ENCODE measurements at places on chromosomes 1 and 21. TPM values are rescaled to one million over a fixed set of nuclear protein-coding genes. Genes with fewer than 3 reads are reported as not detected.

The DAB1 gene
- not detected for polyA plus RNA-seq

The FABP3 gene
- polyA plus RNA-seq, result not detected

The CELA2A gene
- not detected for polyA plus RNA-seq

The AVPR1B gene
- not detected for polyA plus RNA-seq

- DNase-seq, result peak; percentile 29
Observed at GRCh38 chr1:84406346-84406861, 8.1 kb downstream of the DNASE2B start.

DNA sequence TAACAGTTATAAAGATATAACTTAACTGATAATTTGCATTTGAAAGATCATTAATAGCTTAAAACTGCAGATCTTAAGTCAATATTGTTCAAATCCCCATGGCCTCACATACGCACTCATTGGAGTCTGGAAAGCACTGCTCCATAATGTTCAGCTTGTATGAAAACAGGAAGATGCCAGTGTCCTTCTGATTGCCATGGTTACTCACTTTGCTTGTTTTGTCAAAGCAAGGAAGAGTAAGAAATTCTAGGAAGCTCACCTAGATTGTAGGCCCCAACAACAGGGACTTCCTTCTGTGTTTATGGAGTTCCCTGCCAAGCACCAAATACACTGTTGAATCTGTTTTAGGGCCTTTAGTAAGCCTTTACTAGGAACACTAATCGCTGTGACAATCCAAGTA is 10.9 kb downstream of the GAS5 start:
- DNase-seq, result no peak

DNA sequence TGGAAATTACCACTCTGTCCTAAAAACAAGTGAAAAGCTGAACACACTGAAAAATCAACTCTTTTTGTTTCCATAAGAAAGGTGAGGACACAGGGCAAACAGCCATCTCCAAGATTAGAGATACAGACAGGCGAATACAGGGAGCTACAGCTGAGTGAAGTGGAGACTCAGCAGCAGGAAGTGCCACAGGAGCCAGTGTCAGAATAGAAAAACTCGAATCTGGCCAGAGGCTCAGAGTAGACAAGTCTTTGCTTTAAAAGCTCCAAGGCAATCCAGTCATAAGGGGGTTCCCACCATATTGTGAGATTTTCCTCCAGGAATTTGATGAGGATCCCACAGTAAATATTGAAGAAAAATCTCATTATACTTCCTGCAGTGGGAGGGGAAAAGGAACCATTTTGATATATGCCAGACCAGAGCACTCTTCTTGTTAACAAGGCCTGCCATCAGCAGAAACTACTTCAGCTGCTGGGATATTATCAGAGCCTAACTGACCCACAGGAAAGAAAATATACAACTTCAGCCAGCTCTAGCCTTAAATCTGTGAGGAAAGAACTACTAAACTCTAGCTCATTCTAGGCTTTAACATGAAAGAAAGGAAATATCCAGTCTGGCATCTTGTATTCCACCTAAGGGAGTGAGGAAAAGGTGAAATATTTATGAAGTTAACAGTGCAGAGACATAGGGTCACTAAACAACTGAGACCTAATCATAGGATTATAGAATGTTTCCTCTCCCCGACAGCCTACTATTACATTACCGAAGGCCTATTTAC is 256.2 kb upstream of the OLFM3 start:
- DNase-seq, result no peak

- DNase-seq, result no peak
Observed at GRCh38 chr1:26627954-26628353, 67.9 kb upstream of the ARID1A start.

GRCh38 chr1:43781574-43781973 is 74.2 kb downstream of the ST3GAL3 start:
- DNase-seq, result no peak

DNA sequence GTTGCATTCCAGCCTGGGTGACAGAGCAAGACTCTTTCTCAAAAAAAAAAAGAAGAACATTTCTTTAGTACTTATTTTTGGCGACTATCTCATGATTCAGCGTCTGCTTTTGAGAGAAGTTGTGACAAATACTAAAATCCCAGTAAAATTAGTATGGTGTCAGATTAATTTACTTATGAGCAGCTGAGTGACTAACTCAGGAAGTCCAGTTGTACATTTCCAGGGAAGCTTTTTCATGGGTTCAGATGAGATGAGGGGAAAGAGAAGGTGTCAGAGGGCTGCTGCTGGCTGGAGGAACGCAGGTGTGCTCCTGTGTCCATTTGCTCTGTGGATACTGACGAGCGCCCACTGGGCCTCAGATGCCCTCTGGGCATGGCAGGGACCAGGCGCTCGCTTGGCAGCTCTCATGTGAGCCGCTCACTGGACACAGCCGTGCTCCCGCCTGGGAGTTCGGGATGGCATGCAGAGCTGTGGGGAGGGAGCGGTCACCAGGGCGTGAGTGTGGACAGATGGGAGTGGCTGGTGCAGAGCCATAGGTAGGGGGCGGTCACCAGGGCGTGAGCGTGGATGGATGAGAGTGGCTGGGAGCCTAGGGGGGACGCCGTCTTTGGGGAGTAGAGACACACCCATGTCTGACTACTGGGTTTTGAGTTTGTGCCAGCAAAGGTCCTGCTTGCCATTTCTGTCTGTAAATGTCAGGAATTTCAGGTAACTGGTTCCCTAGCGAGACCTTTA is 55.0 kb downstream of the ADARB1 start:
- DNase-seq, result no peak

DNA sequence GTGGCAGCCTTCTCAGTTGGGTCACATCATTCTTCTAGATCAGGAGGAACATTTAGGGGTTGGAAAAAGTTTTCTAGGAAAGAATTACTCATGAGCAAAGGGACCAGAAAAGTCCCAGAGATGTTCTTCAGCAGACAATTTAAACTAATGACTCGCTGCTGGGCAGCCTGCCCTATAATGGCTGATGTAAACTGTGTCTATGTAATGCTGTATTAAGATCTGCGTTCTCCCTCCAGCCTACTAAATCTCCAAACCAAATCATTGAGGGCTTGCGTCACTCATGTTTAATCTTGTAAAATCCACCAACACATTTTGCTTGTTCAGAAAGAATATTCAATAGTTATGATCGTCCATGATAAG is 92.1 kb downstream of the LRRC8C start:
- DNase-seq, result no peak

DNA sequence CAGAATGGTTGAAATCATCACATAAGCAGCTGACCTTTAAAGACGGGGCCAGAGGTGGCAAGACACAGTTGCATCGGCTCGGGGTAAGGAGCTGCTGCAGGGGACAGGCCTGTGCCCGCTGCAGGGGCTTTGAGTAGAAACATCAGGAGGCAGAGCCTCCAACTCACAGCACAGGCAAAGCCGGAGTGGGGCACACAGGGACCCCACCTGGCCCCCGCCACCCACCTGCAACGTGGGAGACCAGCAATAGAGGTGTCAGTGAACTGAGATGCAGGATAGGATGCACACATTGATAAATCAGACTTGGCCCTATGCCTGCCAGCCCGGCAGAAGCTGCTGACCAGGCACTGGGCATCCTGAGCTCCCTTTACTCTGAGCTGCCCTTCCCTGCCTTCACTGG is 257.2 kb downstream of the NPHP4 start:
- no peak for DNase-seq

GRCh38 chr1:30305061-30305460 is 418.3 kb downstream of the MATN1 start:
- no peak for DNase-seq

GRCh38 chr21:35236090-35236489 is 187.0 kb upstream of the RUNX1 start:
- DNase-seq, result no peak

- no peak for DNase-seq
Observed at GRCh38 chr1:119564548-119564947, 57.5 kb downstream of the HSD3B1 start.

- DNase-seq, result peak; percentile 43
Observed at GRCh38 chr1:76901158-76901767, 34.0 kb downstream of the ST6GALNAC5 start.

DNA sequence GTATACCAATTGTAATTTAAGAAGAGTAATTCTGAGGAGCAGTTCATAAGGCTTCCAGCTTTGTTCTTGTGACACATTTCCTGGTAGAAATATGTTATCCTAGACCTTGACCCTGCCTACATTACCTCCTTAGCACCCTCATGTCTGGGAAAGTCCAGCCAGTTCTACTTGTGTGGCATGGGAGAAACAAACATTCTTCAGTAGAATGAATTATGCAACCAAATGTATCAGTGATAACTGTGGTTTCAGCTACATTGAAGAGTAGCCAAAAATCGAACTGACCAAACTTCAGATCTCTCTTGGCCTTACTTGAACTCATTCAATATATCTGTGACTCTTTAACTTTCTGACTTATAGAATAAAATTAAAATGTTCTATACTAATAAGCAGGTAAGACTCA is 308.1 kb upstream of the LYPLAL1 start:
- peak; percentile 84 for DNase-seq

DNA sequence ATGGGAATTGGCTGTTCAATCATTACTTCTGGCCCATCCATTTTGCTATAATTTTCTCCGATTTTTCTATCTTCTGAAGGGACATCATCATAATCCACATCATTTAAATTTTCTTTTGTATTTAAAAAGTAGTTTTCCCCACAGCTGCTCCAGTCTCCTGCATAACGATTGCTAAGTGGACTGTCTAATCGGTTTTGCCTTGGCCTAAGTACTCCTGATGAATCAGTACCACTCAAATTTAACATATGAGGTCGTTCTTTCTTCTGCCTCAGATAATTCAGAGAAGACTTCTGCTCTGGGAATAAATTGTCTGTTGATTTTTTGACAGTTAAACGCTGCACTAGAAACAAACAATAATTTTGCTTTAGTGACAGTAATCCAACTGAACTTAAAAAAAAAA is 41.9 kb downstream of the SYDE2 start:
- DNase-seq, result no peak

- peak; percentile 28 for DNase-seq
Observed at GRCh38 chr1:180155182-180155682, 563 bp downstream of the QSOX1 start.

GRCh38 chr1:14148526-14148925 is 448.5 kb downstream of the PRDM2 start:
- DNase-seq, result no peak

DNA sequence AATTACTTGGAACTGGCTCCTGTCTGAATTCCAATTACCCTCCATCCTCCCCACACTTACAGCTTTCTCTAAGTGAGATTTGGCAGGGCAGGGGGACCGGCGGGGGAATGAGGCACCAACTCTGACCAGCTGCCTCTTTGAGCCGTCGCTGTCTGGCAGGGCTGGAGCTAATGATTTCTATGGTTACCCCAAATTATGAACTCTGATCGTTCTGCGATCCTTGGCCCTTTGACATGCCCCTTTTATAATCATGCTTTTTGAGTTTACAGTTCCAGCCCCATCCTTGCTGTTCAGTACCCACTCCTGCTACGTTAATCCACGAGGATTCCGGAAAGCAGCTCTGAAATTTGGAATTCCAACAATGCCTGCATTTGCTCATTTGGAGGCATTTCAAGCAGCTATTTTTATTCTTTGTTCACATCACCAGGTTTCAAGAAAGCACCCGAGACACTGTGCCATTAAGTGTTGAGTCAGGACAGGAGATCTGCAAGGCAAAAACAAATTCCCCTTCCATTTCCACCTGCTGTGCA is 54.6 kb upstream of the LBR start:
- no peak for DNase-seq

GRCh38 chr1:61757950-61758349 is 15.7 kb downstream of the PATJ start:
- no peak for DNase-seq

- DNase-seq, result peak; percentile 66
Observed at GRCh38 chr1:156295391-156295947, at the start of gene GLMP. TSS of gene GLMP (minus strand) at chr1:156295679. CDS start at chr1:156295645, 34 bp downstream.

DNA sequence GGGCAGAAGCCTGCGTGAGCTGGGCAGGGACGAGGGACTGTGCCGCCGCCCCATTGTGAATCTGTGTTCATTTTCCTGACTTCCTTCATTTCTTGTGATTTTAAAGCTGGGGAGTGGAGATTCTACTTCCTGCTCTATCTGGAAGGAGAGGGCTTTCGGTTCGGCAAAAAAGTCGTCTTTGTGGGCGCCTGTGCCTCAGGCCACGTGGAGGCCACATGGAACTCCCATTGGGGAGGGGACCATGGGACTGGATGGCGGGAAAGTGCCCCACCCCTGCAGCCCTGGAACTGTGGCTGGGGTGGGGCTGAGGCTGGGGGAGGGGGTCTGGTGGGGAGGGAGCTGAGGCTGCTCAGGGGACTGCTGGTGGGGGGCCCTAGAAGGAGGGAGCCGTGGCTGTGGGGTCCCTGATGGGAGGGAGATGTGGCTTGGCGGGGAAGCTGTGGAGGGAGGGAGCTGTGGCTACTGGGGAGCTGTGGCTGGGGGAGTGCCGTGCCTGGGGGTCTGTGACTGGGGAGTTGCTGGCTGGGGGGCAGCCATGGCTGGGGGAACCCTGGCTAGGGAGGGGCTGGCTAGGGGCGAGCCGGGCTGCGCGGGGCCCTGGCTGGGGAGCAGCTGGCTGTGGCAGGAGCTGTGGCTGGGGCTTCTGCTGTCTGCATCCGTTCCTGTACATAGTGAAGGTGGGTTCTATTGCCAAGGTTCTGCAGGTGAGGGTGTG is 31.5 kb downstream of the COL18A1 start:
- no peak for DNase-seq

DNA sequence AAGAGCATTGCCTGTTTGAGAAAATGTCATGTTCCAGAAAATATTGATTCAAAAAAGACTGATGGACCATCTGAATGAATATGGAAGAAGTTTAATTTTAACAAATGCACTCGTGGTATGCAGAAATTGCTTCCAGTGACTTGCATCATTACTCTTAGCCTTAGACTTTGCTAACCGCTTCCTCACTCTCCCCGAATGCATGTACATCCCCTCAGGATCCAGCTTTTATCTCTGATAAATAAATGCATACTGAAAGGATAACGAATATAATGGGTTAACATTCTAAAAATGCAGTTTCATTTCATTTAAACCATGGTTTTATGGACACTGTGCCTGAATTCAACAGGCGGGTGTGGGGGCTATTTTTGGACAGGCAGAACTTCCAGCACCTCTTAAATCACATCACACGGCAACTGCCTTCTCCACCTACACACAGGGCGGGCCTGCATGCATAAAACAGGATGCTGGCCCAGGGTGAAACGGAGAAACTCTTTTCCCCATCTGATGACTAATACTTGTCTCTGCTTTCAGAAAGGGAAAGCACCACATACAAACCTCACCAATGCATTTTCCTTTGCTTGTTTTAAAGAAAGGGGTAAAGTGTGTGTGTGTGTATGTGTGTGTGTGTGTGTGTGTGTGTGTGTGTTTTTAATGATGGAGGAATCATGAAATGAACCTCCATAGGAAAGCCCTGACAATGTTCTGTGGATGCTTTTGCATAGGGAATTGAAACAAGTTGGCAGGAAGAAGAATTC is 48.7 kb downstream of the SPAG17 start:
- no peak for DNase-seq

DNA sequence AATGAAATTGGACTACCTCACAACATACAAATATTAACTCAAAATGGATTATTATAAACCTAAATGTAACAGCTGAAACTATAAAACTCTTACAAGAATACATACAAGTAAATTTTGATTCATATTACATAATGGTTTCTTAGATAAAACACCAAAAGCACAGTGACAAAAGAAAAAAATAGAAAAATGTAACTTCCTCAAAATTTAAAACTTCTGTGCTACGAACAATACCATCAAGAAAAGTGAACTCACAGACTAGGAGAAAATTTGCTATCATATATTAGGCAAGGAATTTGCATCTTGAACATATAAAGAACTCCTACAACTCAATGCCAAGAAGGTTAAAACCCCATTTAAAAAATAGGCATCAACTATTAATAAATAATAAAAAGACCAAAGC is 31.2 kb downstream of the ANGPTL3 start:
- DNase-seq, result no peak

GRCh38 chr1:186616511-186616910 is 63.7 kb downstream of the PTGS2 start:
- no peak for DNase-seq

- no peak for DNase-seq
Observed at GRCh38 chr1:39063775-39064174, 37.6 kb downstream of the NDUFS5 start.

Data from A549 (cell line).